Mammary epithelial cell (primary cell): ENCODE measurements at places on chromosomes 4 and X. TPM values are rescaled to one million over a fixed set of nuclear protein-coding genes. Genes with fewer than 3 reads are reported as not detected.

PFKFB1 gene
- total RNA-seq = 0.17 TPM

RHOXF1 gene
- total RNA-seq = not detected

NCAPG gene
- 2.0 TPM for total RNA-seq

UGT2B10 gene
- not detected in 2 replicates for total RNA-seq

MAGEB17 gene
- not detected in 2 replicates for total RNA-seq

NUP62CL gene
- 3.5 and 5.5 TPM in 2 replicates for total RNA-seq

SLC6A14 gene
- 0.83 TPM for total RNA-seq

PNMA5 gene
- not detected for total RNA-seq

CFAP99 gene
- total RNA-seq = not detected

RASSF6 gene
- total RNA-seq = 84.2 TPM

RAB9B gene
- total RNA-seq = 4.5 TPM

FAM47B gene
- not detected for total RNA-seq

GAGE12F gene
- not detected in 2 replicates for total RNA-seq

CCNI gene
- total RNA-seq = 250 and 367 TPM in 2 replicates

HTR2C gene
- total RNA-seq = not detected in 2 replicates

MAGEA8 gene
- not detected in 2 replicates for total RNA-seq

CCKAR gene
- total RNA-seq = not detected in 2 replicates

SLC10A6 gene
- total RNA-seq = 0.67 TPM

VBP1 gene
- 51.3 and 63.4 TPM in 2 replicates for total RNA-seq

METAP1 gene
- 56.0 and 72.7 TPM in 2 replicates for total RNA-seq

MAGEA1 gene
- total RNA-seq = not detected in 2 replicates

FAM184B gene
- total RNA-seq = 5.5 TPM

OPN1MW3 gene
- not detected for total RNA-seq

NEK1 gene
- 14.7 TPM for total RNA-seq

IQCM gene
- not detected in 2 replicates for total RNA-seq

PHEX gene
- total RNA-seq = 0.83 TPM

CCDC120 gene
- total RNA-seq = 8.3 TPM

NPNT gene
- total RNA-seq = 0.12 TPM in 1 of 2 replicates, not detected in the other

NUDT10 gene
- 5.3 TPM for total RNA-seq

CACNA1F gene
- total RNA-seq = under 0.01 TPM

TREX2 gene
- 7.8 TPM for total RNA-seq

COL25A1 gene
- under 0.01 TPM for total RNA-seq

NXF2B gene
- not detected in 2 replicates for total RNA-seq

CT45A1 gene
- not detected for total RNA-seq

EIF4E gene
- 91.9 and 104 TPM in 2 replicates for total RNA-seq

HTN1 gene
- not detected in 2 replicates for total RNA-seq

COL4A6 gene
- total RNA-seq = 33.7 TPM

PRKG2 gene
- 11.0 TPM for total RNA-seq

SMR3A gene
- not detected in 2 replicates for total RNA-seq

CXCL3 gene
- 29.4 and 29.9 TPM in 2 replicates for total RNA-seq

AMTN gene
- total RNA-seq = not detected

SPANXD gene
- total RNA-seq = 0.17 TPM

ZAR1 gene
- total RNA-seq = not detected

ADRA2C gene
- not detected in 2 replicates for total RNA-seq

SPIN2A gene
- 0.40 and 0.61 TPM in 2 replicates for total RNA-seq

MEPE gene
- not detected for total RNA-seq

CTAG1A gene
- total RNA-seq = not detected

FHIP1A gene
- total RNA-seq = 33.0 and 34.6 TPM in 2 replicates

BMX gene
- total RNA-seq = 0.32 and 0.49 TPM in 2 replicates

F9 gene
- not detected for total RNA-seq

SLC49A3 gene
- 0.83 TPM for total RNA-seq

ZNF711 gene
- 0.87 and 0.88 TPM in 2 replicates for total RNA-seq
